ENCODE measurements at places on chromosomes 12 and 14.

GRCh38 chr14:103169954-103170353 is 46.7 kb downstream of the TNFAIP2 start:
- no peak for DNase-seq

DNA sequence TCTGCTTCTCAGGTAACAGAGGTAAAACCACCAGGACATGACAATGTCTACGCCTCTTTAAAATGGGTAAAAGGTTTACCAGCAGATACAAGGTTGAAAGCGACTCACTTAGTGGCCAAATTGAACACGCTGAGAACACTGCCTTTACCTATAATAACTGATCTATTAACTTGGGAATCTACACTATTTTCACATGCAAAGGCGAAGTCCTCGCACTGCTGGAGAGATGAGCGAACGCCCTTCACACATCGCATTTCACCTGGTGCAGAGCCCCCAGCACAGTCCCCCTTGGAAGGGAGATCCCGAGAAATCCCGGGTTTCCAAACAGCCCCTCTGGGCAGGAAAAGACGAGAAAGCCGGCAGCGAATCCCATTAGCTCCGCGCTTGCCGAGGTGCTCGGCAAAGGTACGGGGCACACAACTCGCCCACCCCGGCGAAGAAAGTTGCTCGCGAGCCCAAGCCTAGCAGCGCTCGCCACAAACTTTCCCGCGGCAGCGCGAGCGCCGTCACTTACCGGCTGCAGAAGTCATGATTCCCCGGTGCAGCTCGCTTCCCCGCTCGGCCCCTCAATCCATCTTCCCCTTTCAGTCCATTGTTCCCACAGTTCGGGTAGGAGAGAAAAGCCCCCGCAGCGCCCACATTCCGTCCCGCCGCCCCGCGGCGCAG is 423 bp downstream of the FGD6 start:
- no peak for DNase-seq

GRCh38 chr12:55637467-55637866 is 775 bp downstream of the OR10P1 start:
- no peak for DNase-seq

DNA sequence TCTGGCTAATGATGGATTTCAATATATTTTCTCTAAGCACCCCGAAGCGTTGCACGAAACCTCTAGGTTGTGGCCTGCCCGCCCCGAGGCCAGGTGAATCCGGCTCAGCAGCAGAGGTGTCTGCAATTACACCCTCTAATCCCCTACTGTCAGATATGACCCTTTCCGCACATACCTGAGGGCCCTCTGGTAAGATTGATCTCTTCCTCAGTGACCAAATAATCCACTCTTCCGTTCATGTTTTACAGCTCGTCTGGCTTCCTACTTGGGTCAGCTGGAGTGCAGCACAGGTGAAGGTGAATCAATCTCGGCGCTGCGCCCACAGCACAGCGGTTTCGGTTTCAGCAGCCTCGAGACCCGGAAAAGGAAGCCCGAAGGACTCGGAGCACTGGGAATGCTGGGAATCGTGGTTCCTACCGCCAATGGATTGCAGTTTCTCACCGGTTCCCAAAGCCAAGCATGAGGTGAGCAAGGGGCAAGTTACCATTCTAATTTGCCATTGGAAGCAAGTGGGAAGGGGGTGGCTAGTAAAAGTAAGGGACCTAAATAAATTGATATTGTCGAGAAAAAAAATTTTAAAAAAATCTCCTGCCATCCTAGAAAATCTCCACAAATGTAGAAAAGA is at the start of gene SYNJ2BP:
TSS of gene SYNJ2BP (minus strand) at position 366 of the 625 bp plus-strand sequence. CDS start at position 239, 127 bp downstream.
- peak; percentile 10 for DNase-seq

DNA sequence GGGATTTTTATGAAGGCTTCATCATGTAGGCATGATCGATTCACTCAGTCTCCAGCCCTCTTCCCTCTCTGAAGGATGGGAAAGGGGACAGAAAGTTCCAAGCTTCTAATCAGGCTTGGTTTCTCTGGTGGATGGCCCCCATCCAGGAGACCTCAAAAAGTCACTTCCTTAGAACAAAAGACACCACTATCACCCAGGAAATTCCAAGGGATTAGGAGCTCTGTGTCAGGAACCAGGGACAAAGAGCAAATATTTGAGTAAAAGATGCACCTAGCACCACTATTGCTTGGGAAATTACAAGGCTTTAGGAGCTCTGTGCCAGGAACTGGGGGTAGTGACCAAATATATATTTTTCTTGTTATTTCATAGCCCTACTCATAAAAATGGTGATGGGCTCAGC is 33.6 kb upstream of the TMX1 start:
- no peak for DNase-seq

GRCh38 chr12:109173443-109174240 is 57.3 kb downstream of the ACACB start:
- DNase-seq = no peak

Data from skeletal muscle cell (primary cell).